ENCODE measurements at places on chromosomes 3 and 15. TPM values are rescaled to one million over a fixed set of nuclear protein-coding genes. Genes with fewer than 3 reads are reported as not detected.

DNA sequence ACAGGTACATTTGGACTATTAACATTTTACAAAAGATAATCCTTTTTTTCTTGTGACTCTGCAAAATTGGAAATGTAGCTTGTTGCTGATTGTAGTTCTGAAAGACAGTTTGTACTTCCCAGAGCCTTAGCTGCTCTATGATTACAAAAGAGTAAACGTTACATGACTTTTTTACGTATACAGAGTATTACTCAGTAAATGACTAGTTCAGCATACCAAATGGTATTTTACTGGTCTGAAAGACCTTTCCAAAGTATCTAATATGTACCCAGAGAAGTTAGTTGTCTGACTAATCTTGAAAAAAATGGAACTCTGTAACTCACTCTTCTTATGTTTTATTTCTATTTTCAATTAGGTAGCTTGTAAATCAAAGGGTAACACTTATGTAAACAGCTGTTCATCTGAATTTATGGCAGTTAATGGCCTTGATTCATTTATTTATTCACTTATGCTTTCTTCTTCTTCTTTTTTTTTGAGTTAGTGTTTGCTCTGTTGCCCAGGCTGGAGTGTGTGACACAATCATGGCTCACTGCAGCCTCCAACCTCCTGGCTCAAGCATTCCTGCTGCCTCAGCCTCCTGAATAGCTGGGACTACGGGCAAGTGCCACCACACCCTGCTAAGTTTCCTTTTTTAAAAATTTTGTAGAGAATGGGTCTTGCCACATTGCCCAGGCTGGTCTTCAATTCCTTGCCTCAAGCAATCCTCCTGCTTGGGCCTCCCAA, 151.7 kb downstream of the C3orf38 start:
- no peak for DNase-seq
- no peaks in the 10 kb centered on the region for H3K27me3 ChIP-seq
- H3K4me1 ChIP-seq, result no peaks in the 10 kb centered on the region
- no peak overlapping the region for H3K4me3 ChIP-seq

- DNase-seq, result no peak
- H3K36me3 ChIP-seq, result no peaks in the 10 kb centered on the region
- no peaks in the 10 kb centered on the region for H3K27me3 ChIP-seq
- H3K4me1 ChIP-seq, result no peaks in the 10 kb centered on the region
Observed at GRCh38 chr3:196726788-196727675, 12.6 kb upstream of the PAK2 start.

DNA sequence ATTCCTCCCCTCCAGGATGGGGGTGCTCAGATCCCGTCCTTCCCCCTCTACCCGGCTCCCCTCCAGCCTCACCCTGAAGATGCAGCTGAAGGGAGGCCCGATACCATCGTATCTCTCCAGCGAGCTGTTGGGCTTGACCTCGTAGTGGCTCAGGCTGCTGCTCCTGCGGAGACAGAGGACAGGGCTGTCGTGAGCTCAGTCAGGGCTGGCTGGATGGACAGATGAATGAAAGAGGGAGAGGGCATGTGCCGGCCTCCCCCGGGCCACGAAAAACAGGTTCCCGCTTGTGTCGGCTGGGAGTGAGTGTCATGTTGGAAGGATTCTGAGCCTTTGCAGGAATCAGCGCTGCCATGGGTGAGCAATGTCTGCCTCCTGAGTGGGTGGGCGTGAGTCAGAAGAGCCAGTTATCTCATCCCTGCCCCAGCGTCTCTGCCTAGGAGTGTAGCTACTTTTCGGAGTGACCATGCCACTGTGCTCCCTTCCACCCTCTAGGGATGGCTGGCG, 35.2 kb downstream of the FEM1B start:
- H3K36me3 ChIP-seq, result no peaks in the 10 kb centered on the region
- no peaks in the 10 kb centered on the region for H3K4me1 ChIP-seq
- H3K27me3 ChIP-seq, result no peaks in the 10 kb centered on the region
- no peak overlapping the region for H3K27ac ChIP-seq
- no peak overlapping the region for H3K4me3 ChIP-seq

GRCh38 chr15:21260966-21261395, 179.3 kb downstream of the POTEB3 start:
- H3K4me3 ChIP-seq, result no peak overlapping the region
- H3K27ac ChIP-seq, result no peak overlapping the region
- H3K4me1 ChIP-seq, result no peaks in the 10 kb centered on the region
- no peak for DNase-seq
- H3K36me3 ChIP-seq, result no peaks in the 10 kb centered on the region
- no peaks in the 10 kb centered on the region for H3K27me3 ChIP-seq

GRCh38 chr3:39108200-39108710, 775 bp downstream of the TTC21A start:
- no peaks in the 10 kb centered on the region for H3K27me3 ChIP-seq
- H3K36me3 ChIP-seq, result no peaks in the 10 kb centered on the region
- H3K4me1 ChIP-seq, result peaks cover 3% of the 10 kb centered on the region
- peak; percentile 50 for DNase-seq
- peak overlapping the region; percentile 100 for H3K4me3 ChIP-seq

- H3K27ac ChIP-seq, result peak overlapping the region; percentile 88
- peaks cover 35% of the 10 kb centered on the region for H3K4me1 ChIP-seq
- DNase-seq, result peak; percentile 69
- no peaks in the 10 kb centered on the region for H3K36me3 ChIP-seq
Observed at GRCh38 chr3:129892857-129893580, 492 bp downstream of the TMCC1 start.

- H3K4me1 ChIP-seq, result no peaks in the 10 kb centered on the region
- H3K36me3 ChIP-seq, result no peaks in the 10 kb centered on the region
- H3K27ac ChIP-seq, result no peak overlapping the region
Observed at GRCh38 chr15:88403351-88403791, 63.8 kb downstream of the MRPL46 start.

GRCh38 chr3:190357468-190357867, 30.5 kb upstream of the CLDN16 start:
- no peak overlapping the region for H3K27ac ChIP-seq
- no peaks in the 10 kb centered on the region for H3K27me3 ChIP-seq
- no peak for DNase-seq
- no peaks in the 10 kb centered on the region for H3K4me1 ChIP-seq
- H3K4me3 ChIP-seq, result no peak overlapping the region

DNA sequence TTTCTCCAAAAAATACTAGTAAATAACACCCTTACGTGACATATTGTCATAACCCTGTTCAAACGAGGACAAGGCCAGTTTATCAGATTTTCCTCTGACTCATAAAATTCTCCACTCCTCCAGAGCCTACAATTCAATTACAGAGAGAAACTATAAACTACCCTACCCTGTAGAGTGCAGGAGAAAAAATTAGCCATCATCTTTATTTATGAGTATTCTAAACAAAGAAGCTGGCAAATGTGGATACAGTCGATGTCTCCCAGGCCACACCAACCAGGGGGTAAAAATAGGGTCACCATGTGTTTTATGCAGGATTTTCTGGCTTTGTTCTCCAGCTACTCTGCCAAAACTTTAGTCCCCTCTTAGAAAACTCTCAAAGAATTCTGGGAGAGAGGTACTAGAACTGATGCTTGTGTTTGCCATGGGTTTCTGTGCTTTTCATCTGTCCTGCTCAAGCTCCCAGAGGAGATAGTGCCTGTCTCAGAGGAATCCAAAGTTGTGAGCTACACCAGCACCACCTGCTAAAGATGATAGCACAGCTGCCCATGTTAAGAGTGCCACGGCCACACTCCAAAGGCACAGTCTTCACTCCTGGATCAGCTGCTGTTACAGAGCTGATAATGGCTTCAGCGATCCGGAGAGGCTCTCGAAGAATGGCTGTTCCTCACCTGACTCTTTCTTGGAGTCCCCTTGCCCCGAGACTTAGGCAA, 150.2 kb downstream of the IMPG2 start:
- no peak overlapping the region for H3K4me3 ChIP-seq
- H3K36me3 ChIP-seq, result no peaks in the 10 kb centered on the region
- H3K27me3 ChIP-seq, result no peaks in the 10 kb centered on the region
- DNase-seq, result no peak
- no peak overlapping the region for H3K27ac ChIP-seq
- H3K4me1 ChIP-seq, result peaks cover 12% of the 10 kb centered on the region

Gene PEX11A
- 22.3 TPM for polyA plus RNA-seq

Gene LARP6
- polyA plus RNA-seq, result 8.1 TPM

Gene TMPRSS7
- polyA plus RNA-seq, result not detected

Gene MYZAP
- 21.4 TPM for polyA plus RNA-seq

All from adrenal gland (tissue), 19 donors.